ENCODE measurements at places on chromosomes 16 and 17. TPM values are rescaled to one million over a fixed set of nuclear protein-coding genes. Genes with fewer than 3 reads are reported as not detected.

GRCh38 chr17:17394494-17394893, 82.3 kb upstream of the MED9 start:
- no peak for DNase-seq

DNA sequence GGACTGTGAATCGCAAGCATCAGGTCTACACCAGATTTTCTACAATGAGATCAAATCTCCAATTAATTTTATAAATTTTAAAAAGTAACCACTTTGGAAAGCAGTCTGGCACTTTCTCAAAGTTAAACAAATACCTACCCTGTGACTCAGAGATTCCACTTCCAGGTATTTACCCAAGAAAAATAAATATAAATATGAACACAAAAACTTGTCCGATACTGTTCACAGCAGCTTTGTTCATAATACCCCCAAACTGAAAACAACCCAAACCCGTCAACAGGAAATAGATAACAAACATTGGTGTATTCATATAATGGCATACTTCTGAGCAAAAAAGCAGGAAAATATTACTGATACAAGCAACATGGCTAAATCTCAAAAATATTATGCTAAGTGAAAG, 12.1 kb downstream of the ZDHHC7 start:
- DNase-seq, result no peak

DNA sequence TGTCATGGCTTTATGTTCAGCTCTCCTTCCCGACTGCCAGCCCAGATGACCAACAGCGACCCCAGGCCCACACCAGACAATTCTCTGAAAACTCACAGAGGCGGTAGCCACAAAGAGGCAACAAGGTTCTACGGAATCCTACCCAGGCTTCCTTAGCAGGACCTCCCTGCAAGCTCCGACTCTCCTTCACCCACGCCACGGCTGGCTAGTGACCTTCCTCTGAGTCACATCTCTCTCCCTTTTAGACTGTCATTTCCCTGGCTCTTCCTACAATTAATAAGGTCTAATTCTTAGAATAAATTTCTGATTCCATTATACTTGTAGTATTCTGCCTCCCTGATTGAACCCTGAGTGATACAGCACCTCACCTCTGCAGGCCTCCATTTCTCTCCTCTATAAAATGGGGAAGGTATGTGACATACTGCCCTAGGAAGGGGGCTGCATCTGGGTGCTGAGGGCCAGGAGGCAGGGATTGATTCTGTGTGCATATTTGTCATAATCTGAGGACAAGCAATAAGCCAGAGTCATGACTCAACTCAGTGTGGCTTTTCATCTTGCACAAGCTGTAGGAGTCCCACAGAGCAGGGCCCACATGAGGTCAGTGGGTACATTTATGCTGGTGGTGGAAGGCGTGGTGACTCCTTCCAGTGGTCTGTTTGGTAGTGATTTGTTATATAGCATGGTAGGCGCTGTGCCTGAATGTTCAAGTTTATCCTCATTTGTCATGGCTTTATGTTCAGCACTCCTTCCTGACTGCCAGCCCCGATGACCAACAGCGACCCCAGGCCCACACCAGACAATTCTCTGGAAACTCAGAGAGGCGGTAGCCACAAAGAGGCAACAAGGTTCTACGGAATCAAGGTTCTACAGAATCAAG, 46.2 kb downstream of the SMPD3 start:
- no peak for DNase-seq

The TIMP2 gene
- 1,096 TPM for total RNA-seq

The NACA2 gene
- not detected for total RNA-seq

DNA sequence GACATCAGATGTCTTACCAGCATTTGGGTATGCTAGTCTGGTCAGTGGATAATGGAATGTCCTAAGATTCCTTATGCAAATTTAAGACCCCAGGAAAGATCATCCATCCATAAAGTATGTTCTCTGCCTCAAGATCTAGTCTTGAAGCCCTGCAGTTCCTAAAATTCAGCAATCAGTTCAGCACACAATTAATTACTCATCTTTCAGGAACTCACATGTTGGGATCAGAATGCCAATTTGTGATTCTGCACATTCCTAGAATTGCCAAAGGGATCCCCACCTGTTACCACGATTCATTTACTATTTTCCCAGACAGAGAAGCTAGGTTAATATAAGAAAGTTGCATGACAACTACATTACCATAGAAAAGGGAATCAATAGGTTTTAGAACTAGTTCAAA, 3.2 kb downstream of the OR2C1 start:
- DNase-seq, result no peak

- DNase-seq, result no peak
Observed at GRCh38 chr17:47704116-47704515, 10.2 kb downstream of the TBKBP1 start.

Measured in osteocyte (in vitro differentiated cells).